ENCODE measurements at places on chromosomes 6 and 20.

DNA sequence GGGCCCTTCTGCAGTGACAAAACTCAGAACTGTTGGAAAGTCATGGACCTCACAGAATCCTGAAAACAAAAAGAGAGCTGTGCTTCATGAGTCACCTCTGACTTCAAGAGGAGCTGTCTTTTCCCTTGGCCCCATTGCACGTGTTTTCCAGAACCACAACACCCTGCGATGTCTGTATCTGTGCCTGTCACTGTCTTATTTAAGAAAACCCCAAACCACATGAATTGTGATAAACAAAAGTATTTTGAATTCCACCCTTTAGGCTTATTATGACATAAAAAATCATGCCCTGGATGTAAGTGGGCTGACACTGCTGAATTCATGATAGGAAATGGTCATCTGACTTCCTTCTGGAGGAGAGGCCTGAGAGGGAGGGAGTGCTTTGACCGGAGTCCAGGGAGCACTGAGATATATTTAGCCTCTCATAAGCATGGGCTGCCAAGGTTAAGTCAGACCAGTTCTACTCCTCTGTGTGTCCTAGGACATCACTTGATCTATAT lies 96.4 kb upstream of the DUSP22 start:
- DNase-seq, result no peak

GRCh38 chr6:3797231-3798054 lies 45.9 kb upstream of the PXDC1 start:
- DNase-seq, result peak; percentile 93

DNA sequence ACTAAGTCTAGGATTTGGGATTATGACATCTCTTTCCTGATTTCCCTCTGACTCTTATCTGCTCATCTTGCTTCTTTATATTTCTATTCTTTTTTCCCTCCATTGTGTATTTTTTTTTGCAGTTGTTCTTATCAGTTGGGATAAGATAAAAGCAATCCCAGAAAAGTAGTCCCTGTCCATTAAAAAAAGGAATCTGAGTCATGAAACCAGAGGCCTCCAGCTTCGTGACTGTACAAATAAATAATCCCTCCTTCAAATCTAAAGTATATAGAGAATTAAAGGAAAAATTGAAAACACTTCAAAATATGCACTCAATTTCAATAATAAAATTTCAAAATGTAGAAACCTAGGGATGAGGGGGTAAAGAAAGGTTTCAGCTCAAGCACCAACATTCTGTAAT lies 317.8 kb upstream of the NT5E start:
- DNase-seq, result no peak

- DNase-seq, result no peak
These were observed 22.6 kb upstream of the ELOVL2 start for GRCh38 chr6:11066505-11067347.

GRCh38 chr20:40506537-40506939 lies 182.5 kb downstream of the MAFB start:
- DNase-seq, result peak; percentile 97

- DNase-seq, result no peak
These were observed 42.9 kb downstream of the GRM1 start for GRCh38 chr6:146071781-146072180.

- no peak for DNase-seq
These were observed 36.8 kb downstream of the CENPW start for GRCh38 chr6:126376682-126377081.
